NCI-H1048 (cell line): ENCODE measurements at places on chromosomes 5 and 9.

GRCh38 chr9:88745276-88746001 is 210.5 kb downstream of the NXNL2 start:
- DNase-seq, result no peak

DNA sequence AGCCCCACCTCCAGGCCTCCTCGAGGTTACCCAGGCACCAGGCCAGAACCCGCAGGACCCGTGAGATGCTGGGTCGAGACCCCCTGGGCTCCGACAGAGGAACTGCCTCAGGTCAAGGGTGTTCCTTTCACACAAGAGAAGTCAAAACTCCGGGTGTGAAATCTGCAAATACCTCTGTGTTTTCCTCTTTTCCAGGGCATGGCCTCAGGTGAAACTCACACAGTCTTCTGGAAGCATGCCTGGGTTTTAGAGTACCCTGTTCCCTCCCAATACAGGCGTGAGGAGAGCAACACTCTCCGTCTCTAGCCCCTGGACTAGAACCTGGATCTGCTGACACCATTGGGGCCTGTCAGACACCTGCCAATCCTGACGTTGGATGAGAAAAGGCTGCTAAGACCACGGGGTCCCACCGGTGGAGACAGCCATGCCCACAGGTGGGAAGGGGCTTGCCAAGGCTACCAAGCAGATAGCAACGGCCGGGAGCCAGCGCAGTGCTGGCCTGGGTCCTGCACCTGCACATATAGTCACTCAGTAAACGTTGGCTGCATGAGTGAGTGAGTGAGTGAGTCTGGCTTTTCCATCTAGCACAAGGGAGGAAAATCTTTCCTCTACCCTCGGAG is 182.0 kb upstream of the PPP1R26 start:
- no peak for DNase-seq

DNA sequence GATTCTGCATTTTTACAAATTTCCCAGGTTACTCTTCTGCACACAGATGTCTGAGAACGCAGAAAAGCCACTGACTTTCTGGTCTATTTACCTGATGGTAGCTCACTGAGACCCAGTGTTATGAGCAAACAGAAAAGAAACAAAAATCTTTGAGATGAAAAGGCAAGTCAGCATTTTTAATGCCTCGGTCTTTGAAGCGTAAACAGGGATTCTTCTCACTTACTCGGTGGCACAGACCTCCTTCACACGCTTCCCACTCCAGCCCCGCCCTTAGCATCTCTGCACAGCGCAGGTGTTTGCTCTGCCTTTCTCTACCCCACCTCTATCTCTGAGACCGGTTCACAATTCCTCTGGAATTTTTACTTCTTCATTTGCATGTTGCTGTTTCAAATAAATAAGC is 195.0 kb upstream of the IRX1 start:
- no peak for DNase-seq

DNA sequence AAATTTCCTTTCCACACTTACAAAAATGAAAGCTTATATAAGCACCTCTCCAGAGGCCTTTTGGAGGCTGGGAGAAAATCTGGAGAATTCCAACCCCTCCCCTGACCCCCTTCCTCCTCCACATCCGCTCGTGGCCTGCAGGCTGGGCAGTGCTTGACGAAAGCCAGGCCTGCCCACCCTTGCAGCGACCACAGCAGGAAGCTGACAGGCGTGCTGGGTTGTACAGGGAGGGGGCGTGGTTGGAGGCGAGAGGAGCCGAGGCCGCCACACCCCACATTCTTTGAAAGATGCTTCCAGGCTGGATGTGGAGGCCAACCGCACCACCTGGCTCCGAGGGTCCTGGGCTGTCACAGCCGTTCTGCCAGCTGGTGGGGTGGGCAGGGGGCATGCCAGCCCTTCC is 47.8 kb upstream of the IER5L start:
- DNase-seq, result no peak

- no peak for DNase-seq
Observed at GRCh38 chr5:155085282-155085989, 71.9 kb downstream of the KIF4B start.

GRCh38 chr5:143979044-143979690 is 167.2 kb downstream of the HMHB1 start:
- no peak for DNase-seq

GRCh38 chr9:98365227-98365669 is 109.8 kb upstream of the TBC1D2 start:
- DNase-seq, result no peak

GRCh38 chr5:28603869-28604268 is 1565.5 kb upstream of the CDH9 start:
- no peak for DNase-seq

GRCh38 chr5:6719896-6720560 is 6.8 kb downstream of the TENT4A start:
- DNase-seq, result no peak

GRCh38 chr5:135333732-135334515 is 65.1 kb downstream of the MACROH2A1 start:
- DNase-seq, result no peak

DNA sequence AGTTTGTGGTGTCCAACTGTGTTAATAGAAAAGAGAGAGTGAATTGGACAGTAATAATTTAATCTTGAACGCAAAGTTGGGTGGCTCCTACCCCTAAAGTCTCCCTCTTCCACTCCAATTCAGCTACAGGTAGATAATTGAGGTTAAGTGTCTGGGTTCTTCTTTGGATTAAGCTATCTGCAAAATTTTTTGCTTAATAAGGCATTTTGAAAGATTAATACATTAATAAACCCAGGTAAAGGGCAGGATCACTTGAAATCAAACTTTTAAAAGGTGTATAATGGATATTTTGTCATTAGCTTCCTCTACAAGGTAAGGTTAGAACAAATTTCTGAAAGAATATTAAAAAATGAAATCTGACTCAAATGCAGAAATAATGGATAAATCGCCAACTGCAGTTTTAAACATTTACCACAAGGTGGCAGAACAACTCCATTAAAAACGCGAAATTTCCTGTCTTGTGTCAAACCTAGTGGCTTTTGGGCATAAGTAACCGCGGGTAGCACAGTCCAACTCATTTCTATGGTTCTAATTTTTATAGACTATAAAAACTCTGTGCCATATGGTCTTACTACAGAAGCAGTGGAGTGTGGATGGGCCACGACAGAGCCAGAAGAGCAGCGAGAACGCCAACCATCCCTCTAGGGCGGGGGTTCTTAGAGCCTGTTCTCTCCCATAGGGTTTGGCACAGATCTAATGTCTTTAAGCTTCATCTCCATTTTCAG is 276.5 kb downstream of the ARHGEF28 start:
- no peak for DNase-seq

GRCh38 chr5:116225281-116225922 is 140.6 kb downstream of the COMMD10 start:
- no peak for DNase-seq

DNA sequence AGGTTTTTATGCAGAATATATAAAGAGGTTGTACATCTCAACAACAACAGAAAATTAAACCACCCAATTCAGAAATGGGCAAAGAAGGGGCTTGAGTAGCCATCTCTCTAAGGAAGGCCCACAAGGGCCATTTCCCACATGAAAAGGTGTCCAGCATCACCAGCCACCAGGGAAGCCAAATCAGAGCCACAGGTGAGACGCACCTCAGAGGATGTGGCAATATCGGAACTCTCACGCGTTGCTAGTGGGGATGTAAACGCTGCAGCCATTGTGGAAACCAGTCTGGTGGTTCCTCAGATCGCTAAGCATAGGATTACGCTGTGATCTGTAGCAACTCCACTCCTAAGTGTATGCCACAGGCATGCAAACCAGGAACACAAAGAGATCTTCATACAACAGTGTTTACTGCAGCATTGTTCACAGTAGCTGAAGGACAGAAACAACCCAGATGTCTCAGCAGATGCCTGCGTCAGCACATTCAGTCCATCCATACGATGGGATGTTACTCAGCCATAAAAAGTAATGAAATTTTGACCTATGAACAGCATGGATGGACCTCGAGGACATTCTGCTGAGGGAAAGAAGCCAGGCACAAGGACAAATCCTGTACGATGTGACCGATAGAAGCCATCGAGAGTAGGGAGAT is 84.3 kb upstream of the CACNA1B start:
- DNase-seq, result no peak

DNA sequence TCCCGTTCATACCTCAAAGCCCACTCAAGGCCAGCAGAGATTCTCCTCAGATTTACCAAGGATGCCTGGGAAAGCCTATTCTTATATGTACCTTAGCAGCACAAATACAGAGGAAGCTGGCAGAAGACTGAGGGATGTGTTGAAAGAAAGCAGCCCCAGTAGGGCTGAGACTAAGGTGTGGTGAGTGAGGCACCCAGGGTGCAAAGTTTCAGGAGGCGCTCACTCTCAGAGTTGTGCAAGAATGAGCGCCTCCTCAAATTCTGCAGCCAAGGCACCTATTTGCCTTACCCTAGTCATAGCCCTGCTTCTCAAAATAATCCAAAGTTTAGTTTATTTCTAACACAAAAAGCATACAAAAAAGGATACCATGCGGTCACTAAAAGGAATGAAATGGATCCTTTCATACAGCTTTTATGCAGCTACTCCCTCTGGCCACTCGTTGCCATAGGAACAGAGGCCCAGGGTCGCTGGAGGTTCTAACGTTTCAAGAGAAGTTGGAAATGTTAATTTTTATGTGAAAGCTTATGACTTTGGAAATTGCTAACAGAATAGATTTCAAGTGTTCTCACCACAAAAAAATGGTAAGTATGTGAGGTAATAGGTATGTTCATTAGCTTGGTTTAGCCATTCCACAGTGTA is 79.7 kb upstream of the SMIM23 start:
- DNase-seq, result no peak

GRCh38 chr5:138461343-138462125 is 3.7 kb upstream of the EGR1 start:
- DNase-seq, result no peak

GRCh38 chr9:133945977-133946753 is 46.0 kb downstream of the VAV2 start:
- no peak for DNase-seq

- no peak for DNase-seq
Observed at GRCh38 chr5:17670353-17670752, 36.1 kb downstream of the TAF11L14 start.

DNA sequence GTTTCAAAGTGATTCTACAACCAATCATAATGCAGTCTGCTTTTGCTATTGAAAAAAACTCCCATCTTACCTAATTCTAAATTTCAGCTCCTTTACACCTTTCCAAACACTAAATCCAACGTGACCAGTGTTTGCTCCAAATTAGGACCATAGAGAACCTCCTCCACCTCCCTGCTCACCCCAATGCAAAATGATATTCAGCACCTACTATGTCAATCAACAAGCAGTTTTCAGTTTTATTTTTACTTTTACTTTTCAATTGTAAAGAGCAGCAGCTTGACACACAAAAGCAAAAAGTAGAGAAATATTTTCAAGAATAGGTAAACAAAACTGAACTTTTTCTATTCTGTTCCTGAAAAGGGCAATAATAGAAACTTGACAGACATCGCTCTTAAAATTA is 3.4 kb downstream of the FAM13B start:
- DNase-seq, result no peak

- no peak for DNase-seq
Observed at GRCh38 chr5:138502521-138502920, 37.2 kb downstream of the EGR1 start.

GRCh38 chr5:10442576-10442975 is 897 bp downstream of the ROPN1L start:
- no peak for DNase-seq

GRCh38 chr5:53206562-53206961 is 97.0 kb upstream of the MOCS2 start:
- DNase-seq, result no peak

DNA sequence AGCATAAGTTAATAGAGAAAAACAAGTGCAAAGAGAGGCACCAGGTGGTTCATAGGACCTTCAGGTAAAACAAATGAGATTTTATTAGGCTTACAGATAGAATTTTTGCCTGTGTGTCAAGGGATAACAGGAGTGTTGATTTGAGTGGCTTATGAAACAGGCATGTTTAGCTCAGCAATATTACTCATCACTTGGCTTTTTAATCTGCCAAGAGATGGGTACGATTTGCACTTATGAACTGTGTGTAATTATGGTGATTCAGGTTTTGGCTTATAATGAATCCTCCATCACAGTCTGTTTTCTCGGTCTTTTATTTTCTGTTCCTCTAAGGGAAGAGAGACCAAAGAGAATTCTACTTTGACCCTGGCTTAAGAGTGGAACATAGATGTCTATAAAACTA is 199.3 kb downstream of the DMRTA1 start:
- no peak for DNase-seq

DNA sequence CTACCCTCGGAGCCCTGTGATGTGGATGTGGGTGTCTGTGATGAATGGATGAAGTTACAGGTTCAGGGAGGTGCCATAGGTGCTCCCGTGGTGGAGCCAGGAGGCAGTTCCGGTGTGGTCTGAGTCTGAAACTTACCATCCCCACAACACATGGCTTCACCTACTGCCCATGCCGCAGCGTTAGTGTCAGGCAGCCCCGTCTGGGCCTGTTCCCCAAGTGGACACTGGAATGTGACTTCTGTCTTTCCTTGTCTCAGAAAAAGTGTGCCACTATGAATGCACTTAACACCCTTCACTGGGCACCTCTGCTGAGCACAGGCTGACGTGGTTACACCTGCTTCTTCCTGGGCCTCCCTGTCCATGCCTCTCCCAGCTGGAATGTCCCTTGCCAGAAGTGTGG is 8.6 kb downstream of the ANKRD33B start:
- no peak for DNase-seq

DNA sequence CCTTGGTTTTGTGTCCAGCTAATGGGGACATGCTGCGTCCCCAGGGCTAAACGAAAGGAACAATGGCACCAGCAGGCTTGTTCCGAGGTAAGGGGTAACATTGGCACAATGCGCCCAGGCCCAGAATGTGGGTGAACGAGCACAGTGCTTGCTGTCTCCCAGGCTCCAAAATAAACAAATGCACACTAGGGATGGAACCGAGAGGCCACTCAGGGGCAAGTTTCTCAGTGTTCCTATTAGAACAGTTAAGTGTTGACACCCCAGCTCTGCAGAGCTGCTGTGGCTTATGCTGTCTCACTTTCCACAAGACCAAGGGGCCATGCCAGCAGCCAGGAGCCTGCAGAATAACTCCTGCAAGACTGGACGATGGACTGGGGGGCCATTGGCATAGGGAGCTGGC is 492.4 kb downstream of the GADD45G start:
- DNase-seq, result no peak

GRCh38 chr5:148825716-148826052 is 727 bp upstream of the ADRB2 start:
- no peak for DNase-seq

DNA sequence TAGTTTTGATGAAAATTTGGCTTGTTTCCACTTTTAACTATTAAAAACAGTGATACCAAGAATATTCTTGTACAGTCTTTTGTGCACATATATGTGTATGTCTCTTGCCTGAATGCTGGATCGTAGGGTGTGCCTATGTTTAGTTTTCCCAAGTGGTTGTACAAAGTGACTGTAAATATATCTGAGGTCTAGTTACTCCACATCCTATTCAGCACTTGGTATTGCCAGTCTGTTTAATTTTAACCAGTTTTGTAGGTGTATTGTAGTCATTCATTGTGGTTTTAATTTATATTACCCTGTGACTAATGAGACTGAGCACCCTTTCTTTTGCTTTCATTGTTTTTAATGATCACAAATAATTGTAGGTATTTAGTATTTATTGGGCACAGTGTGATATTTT is 17.8 kb downstream of the RCL1 start:
- no peak for DNase-seq
